Activated CD4-positive, alpha-beta memory T cell treated with anti-CD3 and anti-CD28 coated beads for 36 hours (primary cell): ENCODE measurements at places on chromosomes 13 and 19.

- DNase-seq: peak; percentile 47
These were observed 801 bp downstream of the QTRT1 start for GRCh38 chr19:10701955-10702525.

DNA sequence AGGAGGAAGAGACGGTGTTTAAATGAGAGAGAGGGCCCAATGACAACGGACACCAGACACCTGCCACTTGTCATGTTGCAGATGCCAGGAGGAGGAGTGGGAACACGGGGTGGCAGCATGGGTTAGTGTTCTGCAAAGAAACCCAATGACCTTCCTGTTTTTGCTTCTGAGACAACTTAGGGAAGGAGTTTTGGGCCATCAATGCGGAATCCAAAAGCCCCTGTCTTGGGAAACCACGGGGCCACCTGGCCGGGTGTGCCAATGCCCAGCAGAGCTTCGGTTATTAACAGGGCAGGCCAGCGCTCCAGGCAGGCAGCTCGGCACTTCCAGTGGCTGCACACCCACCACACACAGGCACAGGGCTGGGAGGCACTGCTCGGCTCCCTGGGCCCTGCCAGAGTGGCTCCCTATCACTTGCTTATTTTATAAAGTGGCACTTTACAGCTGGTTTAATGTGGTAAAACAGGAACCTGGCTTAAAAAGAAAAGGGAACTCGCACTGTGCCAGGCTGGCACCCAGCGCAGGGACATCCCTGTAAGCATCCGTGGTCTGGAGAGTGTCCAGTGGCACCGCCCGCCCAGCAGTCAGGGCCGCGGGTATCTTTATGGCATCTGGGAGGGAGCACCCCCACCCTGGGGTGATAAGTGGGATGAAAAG, 19.1 kb downstream of the ELL start:
- DNase-seq: no peak

- DNase-seq: no peak
These were observed 805 bp downstream of the EVI5L start for GRCh38 chr19:7830823-7831222.

- DNase-seq: peak; percentile 76
These were observed 23.1 kb downstream of the TMED1 start for GRCh38 chr19:10812902-10813404.

DNA sequence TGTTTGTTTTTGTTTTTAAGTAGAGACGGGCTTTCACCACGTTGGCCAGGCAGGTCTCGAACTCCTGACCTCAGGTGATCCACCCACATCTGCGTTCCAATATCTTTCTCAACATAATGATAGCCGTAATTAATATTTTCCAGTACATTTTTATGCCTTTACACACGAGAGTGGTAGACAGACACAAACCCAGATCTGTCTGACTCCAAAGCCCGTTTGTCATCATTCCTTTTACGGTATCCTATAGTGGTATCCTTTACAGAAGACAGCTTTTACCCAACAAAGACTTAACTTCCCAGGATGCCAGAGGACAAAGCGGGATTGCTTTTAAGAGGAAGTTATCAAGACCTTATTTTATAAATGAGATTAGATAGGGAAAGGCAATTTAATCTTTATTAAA, 59.8 kb downstream of the IPO5 start:
- no peak for DNase-seq

DNA sequence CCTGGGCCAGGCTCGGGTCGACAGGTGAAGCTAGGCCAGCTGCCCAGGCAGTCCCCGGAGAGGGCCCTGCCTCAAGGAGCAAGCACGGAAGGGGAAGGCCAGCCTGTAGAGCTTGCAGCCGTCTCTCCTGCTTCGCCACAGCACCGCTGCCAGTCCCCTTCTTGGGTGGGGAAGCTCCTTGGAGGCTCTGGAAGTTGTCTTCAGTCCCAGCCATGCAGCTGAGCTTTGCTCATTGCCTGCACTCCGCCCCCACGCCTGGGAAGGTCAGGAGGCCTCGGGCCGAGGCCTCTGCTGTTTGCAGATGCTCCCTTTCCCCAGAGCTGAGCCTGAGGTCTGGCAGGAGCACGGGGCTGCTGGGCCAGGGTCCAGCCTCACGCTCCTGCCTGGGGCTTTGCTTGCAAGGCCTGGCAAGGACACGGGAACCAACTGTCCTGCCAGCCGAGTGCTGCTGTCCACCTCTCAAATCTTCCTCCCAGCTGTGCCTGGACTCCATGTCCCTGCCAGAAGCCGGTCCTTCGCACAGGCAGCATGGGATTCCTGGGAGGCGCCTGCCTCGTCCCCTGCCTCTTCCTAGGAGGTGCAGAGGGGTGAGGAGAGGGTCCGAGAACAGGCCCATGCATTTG, 13.3 kb downstream of the PLEKHF1 start:
- DNase-seq: no peak
